ENCODE measurements at places on chromosomes 16 and 17.

DNA sequence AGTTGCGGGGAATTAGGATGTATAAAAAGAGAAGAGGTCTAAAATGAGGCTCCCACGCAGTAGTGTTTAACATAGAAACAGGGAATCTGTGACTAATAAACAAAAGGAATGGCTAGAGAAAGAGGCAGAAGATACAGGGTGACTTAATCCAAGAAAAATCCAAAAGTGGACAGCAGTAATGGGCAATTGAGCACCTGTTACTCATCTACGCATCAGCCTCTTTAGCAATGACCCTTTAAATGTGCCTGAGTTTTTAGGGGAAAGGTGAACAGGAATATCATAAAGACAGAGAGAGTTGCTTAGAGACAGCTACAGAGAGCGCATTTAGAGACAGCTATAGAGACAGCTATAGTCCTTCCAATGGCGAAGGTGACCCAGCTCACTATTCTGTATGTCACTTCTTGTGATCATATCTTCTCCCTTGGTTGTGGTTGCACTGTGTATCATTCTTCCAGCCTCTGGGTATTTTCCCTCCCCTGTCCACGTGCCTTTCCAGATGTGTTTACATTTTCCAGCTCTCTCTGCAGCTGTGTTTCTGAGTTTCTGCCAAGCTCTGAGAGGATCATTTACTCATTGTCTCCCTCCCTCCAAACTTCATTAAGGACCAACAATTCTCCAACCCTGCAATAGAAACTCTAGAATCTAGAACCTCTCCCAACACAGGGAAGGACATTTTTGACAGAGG, 61.5 kb downstream of the MYOCD start:
- no peak for DNase-seq

GRCh38 chr16:68373528-68374245, 62.9 kb downstream of the PRMT7 start:
- DNase-seq: no peak

DNA sequence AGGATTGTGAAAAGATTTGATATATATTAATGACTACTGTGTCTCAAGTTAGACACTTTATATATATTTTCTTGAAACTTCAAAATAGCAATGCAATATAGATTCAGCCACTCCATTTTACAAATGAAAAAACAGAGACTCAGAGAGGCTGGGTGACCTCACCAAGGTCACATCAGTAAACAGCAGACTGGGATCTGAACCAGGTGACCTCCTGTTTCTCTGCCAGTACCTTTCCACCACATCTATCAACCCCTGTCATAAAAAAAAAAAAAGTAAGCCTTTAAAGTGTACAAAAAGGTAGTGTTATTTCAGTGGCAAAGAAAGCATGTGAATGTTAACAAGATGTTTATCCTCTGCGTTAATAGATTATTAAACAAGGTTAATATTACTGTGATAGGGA, 466.5 kb upstream of the DYNLRB2 start:
- no peak for DNase-seq

DNA sequence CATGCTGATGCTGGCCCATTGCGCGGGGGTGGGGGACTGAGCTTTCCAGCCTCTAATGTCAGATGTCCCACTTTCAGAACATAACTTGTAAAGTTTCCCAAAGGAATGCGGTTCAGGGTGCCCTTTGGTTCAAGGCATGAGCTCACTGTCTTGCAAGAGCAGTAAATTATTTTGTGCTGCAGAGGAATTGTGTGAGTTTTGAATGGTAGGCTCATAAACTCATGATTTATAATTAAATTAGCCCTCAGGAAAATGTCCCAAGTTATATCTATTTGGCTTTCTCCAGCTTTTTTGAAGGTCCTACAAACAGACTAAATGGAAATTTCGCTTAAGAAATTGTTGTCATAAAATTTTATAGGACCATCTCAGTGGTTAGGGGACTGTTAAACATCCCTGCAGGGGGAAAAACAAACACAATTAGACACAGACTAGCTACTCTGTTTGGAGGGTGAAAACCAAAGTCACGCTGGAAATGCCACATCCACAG, 321.8 kb downstream of the HS3ST3B1 start:
- DNase-seq: no peak

- DNase-seq: no peak
These were observed 10.8 kb upstream of the TAOK1 start for GRCh38 chr17:29379084-29379991.

DNA sequence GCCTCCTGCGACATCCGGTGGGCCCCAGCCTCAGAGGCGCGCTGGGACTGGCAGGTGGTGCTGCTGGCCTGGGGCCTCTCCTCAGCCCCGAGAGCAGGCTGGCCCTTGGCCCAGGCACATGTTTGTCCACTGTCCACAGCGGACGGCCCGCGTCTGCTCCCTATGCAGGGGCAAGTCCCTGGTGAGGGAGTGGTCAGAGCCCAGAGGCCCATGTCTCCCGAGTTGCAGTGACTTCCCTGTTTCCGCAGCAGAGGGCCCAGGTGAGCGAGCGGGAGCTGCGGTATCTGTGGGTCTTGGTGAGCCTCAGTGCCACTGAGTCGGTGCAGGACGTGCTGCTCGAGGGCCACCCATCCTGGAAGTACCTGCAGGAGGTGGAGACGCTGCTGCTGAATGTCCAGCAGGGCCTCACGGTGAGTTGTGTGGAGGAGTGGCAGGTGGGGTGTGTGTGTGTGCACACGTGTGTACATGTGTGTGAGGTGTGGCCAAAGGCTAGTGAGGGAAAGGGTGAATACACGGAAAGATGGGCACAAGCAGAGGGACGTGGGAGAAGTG, 10.4 kb downstream of the IL34 start:
- DNase-seq: no peak

- DNase-seq: no peak
These were observed 7.7 kb upstream of the GINS3 start for GRCh38 chr16:58384437-58385055.

DNA sequence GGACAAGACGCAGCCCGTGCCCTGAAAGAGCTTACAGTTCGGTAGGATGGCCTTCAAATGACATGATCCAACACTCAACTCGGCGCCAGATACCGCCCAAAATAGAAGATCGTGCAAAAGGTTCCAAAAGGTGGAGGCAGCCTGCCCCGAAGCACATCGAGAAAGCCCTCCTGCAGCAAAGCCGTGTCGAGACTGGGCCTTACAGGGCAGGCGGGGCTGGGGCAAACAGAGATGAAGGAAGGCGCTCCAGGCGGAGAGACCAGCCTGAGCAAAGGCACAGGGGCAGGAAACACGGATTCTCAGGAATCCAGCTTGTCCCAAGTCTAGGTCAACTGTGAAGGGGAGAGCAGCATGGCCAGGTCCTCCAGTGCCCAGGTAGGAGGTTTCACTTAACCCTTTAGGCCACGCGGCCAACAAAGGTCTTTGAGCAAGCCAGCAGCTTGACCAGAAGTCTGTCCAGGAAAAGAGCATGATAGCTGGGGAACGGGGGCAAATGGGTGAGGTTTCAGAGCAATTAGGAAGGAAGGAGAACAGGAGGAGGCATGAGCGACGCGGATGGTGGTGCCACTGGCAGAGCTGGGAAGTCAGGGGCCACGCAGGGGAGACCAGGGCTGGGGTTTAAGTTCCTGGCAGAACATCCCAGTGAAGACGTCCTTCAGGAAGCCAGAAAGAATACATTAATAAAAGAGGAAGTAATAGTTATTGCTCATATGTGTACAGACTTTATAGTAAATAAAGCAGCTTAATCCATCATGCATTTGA, 21.2 kb upstream of the EIF1 start:
- DNase-seq: no peak

DNA sequence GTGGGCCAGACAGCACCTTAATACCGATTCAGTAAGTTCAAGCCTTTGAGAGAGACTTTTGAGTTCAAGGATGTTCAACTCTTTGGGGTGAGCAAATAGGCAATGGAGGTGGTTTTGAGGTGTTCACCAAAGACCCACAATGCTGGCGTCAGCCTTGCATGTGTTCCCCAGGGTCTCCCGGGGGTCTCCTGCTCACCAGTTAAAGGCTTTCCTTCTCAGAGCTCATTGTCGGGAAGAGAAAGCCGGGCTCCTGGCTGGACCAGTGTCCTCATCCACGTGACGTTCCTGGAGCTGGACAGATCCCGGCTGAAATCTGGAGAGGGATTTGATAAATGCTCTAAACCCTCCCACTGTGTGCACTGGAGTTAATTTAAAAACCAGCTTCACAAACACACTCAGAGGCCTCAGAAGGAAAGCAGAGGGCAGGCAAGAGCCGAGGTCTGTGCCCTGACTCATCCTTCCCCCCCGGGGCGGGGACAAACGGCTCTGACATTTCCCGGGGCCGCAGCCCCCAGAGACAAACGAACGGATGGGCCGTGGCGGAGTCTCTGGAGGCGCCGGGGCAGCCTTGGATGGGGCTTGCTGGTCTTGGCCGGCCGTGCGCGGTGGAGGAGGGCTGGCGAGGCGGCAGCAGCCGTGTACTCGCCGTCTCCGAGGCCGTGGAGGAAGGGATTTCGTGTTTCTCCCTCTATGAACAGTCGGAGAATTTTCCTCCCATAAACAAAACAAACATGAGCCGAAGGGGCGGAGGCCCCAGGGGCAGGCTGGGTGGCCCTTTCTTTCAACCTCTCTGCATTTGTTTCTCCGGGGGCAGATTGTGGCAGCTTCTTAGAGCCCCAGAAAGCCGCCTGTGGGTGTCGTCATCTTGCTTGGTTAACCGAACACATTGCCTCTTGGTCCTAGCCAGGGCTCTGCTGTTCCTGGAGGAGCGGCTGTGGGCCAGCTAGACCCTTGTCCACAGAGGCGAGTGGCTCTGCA, 94.2 kb downstream of the NTN1 start:
- peak; percentile 8 for DNase-seq

GRCh38 chr17:43832168-43832975, 574 bp downstream of the MPP3 start:
- DNase-seq: no peak

DNA sequence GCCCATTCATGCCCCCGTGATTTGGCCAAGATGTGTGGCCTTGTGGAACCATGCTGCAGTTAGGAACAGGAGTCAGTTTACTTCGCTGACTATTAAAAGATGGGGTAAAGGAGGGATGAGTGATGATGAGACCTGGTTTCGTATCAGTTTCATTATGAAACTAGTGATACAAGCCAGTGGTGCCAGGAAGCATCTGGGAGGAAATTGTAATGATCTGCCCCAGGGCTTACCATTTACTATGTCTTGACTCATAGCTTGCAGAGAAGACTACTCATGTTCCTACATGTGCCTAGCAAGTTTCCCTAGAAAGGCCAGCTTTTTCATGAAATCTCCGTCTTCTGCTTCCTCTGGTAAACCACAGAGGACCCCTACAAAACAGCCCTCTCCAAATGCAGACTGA, 23.2 kb downstream of the CDH3 start:
- no peak for DNase-seq

- DNase-seq: no peak
These were observed 389.8 kb downstream of the SEC14L1 start for GRCh38 chr17:77530591-77530990.

DNA sequence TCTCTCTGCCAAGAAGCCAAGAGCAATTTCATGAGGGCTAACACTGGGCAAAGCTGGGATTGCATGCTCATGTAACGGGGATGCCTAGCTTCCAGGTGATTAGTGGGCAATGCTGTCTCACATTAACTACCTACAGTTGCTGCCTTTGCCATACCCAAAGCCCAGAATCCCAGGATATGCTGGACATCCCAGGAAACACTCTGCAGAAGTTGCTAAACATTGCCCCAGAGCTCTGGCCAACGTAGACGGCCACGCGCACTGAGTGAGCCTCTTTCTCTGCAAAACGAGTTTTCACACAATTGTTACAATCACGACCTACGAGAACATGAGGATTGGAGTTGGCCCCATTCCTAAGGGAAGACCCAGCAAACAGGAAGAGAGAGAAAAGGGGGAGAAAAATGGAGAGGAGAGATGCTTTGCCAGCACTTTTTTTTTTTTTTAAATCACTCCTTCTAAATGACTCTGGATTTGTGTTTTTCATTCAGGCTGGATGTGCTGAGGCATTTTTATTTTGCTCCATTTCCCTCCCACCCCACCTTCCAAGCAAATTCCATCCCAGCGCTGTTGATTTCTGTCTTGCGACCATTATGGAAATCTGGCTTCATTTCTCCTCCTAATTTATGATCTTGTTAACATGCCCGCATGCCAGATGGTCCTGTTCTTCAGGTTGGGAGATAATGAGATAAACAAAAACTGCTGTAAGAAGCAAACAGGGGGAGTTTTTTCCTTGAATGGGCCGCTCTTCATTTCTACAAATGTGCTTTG, 112.8 kb upstream of the DNAH9 start:
- DNase-seq: no peak

- DNase-seq: no peak
These were observed 1.2 kb downstream of the UBALD2 start for GRCh38 chr17:76266244-76266938.

- DNase-seq: no peak
These were observed 282.9 kb downstream of the SOX9 start for GRCh38 chr17:72403713-72404209.

DNA sequence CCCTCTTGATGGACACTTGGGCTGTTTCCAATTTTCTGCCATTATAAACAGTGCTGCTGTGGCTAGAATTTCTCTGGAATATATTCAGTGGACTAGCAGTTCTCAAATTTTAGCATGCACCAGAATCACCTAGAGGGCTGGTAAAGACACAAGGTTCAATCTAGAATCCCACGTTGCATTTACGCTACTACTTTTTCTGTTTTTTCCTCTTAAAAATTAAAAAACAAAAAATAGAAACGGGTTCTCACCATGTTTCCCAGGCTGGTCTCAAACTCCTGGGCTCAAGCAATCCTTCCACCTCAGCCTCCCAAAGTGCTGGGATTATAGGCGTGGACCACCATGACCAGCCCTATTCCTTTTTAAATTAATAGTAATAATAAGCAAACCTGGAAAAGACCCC, 14.5 kb upstream of the PRM1 start:
- DNase-seq: no peak

DNA sequence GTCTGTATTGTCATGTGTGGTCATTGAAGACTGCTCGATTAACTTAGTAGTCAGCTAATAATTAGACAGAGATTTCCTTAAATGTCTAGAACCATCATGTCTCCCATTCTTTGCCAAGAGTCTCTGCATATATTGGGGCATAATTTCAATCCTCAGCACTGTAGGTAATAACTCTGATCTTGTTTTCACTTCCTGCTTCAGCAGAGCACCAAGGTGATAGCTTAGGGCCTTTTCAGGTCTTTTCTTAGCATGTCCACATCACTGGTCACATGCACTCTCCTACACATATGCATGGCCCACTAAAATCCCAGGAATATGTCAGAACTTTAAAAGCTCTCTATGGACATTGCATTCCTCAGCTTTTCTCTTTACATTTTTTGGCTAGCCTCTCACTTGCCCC, 110.3 kb upstream of the NACA2 start:
- no peak for DNase-seq

DNA sequence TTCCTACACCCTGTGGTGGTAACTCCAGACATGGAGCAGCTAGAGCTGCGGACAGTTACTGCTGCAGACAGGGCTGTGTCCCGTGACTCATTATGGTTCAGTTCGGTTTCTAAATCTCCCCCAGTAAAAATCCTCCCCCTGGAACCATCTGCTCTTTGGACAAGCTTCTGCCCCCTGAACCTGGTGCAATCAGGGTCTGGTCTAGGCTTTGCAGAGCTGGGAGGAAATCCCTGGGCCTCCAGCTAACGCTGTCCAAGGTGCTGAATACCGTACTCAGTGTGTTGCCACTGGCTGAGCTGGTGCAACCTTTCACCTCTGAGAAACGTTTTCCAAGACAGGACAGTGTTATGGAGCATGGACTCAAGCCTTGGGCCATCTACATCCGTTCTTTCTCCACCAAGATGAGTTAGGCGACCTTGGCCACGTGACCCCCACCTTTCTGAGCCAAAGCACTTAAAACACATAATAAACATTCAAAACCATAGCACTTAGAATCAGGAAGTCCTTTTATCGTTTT, 142.0 kb downstream of the CPPED1 start:
- DNase-seq: no peak

GRCh38 chr17:1764284-1764683, 2.4 kb downstream of the SERPINF1 start:
- DNase-seq: peak; percentile 16

- no peak for DNase-seq
These were observed at the start of gene CTF1 for GRCh38 chr16:30896261-30896888. TSS of gene CTF1 (plus strand) at chr16:30896614. CDS start at chr16:30896644, 30 bp downstream.

Measured in stimulated activated CD8-positive, alpha-beta memory T cell treated with anti-CD3 and anti-CD28 coated beads, Interleukin-15, amount 100 ng/mL, for 1 hour (primary cell).